ENCODE measurements at places on chromosomes 4 and X.

DNA sequence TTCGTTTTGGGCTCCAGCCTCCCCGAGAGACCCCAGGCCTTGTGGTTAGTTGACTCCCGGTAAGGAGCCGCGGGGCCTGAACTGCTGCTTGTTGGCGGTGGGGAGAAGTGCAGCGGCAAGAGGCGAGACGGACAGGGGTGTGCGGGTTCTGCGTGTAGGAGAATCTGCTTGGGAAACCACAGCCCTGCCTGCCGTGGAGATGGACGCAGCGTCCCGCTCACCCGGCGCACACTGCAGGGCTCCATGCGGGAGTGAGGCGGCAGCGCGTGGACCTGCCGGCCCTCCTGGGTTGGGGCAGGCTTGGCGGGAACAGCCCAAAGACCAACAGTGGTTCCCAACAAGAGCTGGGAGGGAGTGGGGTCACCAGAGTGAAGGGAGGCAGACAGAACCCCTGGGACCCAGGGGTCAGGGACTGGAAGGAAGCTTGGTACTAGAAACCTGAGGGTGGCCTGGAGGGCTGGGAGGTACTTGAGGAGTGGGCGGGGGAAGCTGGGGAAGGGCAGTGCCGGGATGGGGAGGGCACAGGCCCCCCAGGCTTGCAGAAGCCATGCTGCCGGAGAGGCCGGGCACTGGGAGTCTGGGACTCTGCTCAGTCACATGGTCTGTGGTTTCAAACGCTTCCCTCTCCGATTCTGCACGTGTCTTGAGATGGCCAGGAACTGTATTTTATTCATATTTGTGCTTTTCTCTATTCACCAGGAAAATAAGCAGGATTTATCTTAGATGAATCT lies 70.8 kb downstream of the RGS12 start:
- DNase-seq: no peak

DNA sequence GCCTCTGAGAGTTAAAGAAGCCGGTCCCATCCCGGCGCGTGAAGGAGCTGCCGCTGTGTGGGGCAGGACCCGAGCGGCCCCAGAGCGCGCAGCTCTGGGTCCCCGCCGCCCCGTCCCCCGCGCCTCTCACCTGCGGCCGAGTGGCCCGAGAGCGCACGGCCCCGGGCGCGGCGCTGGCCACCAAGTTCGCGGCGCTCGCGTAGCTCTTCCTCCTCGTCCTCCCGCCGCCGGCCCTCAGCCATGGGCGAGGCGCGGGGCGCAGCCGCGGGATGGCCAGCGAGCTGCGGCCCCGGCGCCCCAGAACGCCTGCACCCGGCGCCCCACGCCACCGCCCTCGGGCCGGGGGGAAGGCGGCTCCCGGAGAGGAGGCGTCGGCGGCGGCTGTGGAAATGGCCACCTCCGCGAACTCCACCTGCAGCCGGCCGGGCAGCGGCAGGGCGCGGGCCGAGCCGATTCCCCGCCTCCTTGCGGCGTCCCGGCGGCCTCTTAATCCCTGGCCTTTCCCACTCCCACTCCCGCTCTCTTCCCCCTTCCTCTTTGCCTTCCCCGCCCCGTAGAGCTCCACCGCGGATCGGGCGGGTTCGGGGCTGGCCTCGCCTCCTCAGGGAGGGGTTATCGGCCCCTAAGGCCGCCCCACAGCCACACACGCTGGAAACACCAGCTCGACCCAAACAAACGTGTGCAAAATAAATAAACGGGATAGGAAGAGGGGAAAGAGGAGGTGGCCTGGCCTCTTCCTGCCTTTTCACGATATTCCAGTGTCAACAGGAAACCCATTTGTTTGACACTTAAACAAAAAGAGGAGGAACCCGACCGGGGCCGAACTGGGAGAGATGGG lies at the start of gene SH3D19:
Gene SH3D19, minus strand, starts transcription at position 495 of the 838 bp plus-strand sequence. Its CDS starts 253 bp downstream, at position 242.
- DNase-seq: no peak

DNA sequence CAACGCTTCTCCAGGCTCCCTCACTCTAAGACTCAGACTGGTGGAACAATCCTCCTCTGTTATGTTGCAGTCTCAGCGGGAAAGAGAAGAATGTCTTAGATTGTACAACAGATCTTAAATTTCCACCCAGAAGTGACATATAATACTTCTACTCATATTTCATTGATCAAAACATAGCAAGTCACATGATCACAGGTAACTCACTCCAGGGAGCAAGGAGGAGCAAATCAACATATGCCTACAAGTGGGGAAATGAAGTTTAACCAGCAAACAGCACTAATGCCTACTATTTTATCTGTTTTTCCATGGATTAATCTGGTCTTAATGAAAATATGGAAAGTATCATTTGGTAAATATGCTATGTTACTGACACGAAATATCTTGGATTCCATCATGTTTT lies 819.8 kb downstream of the CCSER1 start:
- no peak for DNase-seq

- no peak for DNase-seq
These were observed 6.4 kb upstream of the GSX2 start for GRCh38 chr4:54093324-54094240.

DNA sequence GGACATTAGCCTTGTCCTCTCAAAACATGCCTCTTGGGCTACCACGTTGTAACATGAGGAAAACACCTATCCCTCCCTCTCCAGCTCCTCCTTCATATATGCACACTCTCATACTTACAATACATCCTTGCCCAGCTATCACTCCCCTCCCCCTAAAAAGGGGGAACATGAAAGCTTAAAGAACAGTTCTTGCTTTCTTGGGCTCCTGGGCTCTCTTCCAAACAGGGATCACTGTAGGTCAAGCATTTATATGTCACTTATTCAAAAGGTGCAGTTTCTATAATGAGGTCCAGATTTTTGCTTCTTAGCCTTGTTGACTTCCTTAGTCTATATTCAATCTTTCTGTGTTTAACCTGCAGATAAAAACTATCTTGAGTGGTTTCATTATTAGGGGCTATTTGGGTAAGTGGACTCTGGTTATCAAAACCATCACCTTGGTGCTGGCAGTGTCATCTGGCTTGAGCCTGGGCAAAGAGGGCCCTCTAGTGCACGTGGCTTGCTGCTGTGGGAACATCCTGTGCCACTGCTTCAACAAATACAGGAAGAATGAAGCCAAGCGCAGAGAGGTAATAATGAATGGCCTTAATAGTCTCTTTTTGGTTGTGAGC lies 119.4 kb downstream of the AKAP4 start:
- DNase-seq: no peak

DNA sequence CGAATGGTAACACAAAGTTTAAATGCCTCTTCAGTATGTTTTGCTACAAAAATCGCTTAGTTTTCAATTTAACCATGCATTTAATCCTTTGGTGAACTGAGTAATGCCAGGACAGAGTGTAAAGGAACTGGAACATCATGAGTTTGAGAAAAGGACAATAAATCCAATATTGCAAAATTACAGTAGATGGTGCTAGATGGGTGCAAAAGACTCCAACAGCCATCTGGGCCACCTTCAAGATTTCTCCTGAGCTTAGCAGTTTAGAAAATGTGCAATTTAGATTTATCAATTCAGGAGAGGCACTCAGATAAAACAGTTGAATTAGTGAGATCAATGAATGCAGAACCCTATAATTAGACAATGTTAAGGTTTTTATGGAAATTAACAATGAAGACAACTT lies 33.2 kb upstream of the MID1IP1 start:
- no peak for DNase-seq

DNA sequence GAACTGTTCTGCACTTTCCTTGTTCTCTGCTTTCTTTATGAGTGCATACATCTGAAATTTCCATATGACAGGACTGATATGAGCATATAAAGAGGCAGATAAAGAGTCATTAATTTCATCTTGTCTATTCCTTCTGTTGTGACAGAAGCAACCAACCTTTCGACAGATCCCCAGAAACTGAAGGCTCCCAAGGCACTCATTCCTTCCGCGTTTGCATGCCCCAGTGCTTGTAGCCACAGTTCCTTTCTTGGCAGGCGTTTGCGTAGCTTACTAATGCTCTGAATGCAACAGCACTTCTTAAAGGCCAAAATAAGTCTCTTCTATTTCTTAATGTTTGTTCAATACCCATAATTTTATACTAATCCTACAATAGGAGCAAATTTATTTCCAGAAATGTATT lies 94.0 kb upstream of the TBL1X start:
- DNase-seq: no peak

- DNase-seq: no peak
These were observed 473.2 kb downstream of the TMA16 start for GRCh38 chr4:163967710-163968109.

DNA sequence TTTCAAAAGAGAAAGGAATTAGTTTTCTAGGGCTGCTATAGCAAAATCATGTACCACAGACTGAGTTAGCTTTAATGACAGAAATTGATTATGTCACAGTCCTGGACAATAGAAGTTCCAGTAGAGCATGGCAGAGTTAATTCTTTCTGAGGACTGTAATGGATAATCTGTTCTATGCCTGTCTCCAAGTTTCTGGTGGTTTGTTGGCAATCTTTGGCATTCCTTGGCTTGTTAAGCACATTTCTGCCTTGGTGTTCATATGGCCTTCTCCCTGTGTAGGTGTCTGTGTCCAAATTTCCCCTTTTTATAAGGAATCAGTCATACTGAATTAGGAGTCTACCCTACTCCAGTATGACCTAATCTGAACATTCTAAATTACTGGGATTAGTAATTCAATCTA lies 336.1 kb upstream of the PABPC4L start:
- no peak for DNase-seq

GRCh38 chr4:101724093-101724492 lies 66.4 kb upstream of the BANK1 start:
- DNase-seq: no peak

DNA sequence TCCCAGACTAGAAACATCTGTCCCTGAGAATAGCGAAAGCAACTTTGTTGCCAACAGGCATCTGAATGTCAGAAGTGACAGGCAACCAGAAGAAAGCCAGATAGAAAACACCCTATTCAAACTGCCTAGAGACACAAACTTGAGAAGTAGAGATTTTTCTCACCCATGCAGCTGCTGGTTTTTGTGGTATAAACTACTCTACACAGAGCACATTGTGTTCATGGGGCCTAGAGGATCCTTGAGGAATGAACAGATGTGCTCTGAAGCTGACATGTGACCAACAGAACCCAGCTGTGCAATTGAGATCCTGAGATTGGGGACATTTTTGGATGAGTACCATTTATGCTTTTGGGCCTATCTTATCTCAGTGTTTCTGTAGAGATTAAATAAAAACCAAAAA lies 63.6 kb upstream of the NRK start:
- DNase-seq: no peak

DNA sequence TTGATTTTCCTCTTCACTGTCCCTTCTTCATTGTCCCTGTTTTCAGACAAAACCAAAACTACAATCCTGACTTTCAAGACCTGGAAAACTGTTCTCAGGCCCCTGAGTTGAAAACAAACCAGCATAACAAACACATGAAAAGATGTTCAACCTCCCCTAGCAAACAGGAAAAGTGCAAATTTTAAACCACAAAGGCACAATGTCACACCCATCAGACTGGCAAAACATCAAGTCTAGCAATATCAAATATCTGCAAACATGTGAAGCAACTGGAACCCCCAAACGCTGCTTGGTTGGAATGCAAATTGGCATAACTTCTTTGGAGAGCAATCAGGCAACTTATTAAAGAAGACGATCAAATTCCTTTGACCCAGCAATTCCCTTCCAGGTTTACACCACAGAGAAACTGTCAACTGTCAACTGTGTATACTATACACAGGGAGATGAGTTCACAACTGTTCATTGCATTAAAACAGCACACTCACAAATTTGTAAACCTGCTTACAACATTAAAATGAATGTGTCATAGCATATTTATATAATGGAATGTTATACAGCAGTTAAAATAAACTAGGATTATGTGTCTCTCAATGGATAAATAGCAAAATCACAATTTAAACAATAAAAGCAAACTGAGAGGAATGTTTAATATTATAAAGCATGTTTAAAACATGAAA lies 7.0 kb downstream of the USP46 start:
- DNase-seq: no peak

DNA sequence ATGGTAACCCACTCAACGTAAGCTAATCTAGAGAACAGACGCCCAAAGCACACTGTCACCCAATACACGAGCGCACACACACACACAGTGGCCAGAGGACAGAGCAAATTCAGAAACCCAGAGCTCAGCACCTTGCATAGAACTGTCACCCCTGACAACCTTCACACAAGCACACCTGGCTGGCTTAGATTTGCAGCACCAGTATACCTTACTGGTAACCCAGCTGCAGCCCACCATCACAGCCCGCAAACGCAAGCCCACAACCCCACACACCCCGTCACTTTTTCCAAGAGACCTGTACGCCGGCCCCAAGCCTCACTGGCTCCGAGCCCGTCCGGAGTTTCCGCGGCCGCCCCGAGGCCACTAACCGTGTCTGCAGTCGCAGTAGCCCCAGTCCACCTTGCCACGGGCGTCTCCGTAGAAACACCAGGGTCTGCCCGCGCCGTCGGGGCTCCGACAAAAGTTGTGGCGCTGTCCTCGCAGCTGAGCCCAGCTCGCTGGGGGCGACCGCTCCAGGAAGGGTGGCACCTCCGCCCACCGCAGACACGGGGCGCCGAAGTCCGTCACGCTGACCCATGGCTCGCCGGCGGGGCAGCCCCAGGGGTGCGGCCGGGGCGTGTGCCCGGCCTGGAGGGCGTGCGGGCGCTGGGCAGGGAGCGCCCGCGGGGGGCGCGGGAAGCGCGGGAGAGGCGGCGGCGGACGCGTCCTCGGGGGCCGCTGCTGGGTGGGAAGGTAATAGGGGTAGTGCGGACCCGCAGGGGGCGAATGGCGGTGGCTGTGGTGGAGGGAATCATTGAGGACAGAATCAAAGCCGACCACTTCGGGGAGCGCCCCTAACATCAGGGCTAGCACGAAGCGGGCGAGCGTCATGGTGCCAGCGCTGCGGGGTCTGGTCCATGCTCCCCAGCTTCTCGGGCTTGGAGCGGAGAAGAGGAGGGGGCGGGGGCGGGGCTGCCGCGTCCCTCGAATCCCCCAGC lies 664 bp downstream of the PRSS12 start:
- no peak for DNase-seq

DNA sequence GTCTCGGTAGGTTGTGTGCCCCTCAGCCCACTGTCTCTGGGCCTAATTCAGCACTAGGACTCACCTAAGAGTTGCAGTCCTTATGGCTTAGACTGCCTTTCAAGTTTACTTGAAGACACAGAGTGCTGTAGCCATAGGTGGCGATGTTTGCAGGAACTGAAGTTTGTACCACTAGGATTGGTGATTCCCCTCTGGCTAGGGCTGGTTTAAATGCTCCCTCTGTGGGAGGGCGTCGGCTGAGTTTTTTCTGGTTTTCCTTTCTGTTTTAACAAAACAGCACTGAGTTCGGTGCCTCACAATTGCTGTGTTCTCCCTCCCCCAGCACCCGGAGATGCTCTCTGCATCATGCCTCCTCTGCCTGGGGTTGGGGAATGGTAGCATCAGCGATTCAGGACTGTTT lies 480.9 kb downstream of the PCDH11X start:
- no peak for DNase-seq

All from esophagus squamous epithelium (tissue), 5 donors.